ENCODE measurements at places on chromosomes 3 and 15.
A peak's percentile ranks its signal among the peaks of the same experiment; 100 is the strongest.

- no peak for DNase-seq
Observed at GRCh38 chr15:62323353-62323890, 158.3 kb upstream of the C2CD4B start.

DNA sequence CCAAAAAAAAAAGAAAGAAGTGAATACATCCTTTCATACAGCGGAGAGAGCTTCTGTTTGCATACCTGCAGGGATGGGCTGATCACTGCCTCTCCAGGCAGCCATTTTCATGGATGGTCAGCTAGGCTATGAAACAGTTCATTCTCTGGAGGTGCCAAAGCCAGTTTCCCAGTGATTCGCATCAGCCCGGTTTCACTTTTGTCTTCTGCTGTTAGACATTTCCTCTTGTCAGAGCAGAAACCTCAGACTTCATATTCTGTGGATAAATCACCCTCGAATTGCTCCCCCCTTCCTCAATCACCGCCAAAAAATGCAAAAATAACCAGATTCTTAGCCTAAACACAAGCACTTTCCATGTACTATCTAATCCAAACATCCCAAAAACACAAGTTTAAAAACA lies 225.6 kb downstream of the ADAMTS9 start:
- DNase-seq, result no peak

GRCh38 chr3:139339219-139339906 lies 4.5 kb upstream of the MRPS22 start:
- DNase-seq, result no peak

DNA sequence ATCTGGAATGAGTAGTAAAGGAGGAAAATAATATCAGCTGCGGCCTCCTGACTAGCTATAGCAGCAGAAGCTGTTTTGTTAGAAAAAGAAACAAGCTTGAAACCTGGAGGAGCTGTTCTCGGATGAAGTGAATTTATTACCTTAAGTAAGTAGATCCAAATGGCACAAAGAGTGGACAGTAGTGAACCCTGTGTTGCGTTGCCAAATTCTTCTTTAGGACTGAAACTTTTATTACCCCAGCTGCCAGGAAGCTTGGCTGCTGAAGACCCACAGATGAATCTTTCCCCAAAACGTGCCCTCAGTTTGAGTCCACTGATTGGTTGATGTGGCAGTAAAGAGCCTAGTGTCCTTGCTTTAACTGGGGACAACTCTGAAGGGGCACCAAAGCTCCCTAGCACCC lies 366.8 kb upstream of the GBE1 start:
- DNase-seq, result no peak

DNA sequence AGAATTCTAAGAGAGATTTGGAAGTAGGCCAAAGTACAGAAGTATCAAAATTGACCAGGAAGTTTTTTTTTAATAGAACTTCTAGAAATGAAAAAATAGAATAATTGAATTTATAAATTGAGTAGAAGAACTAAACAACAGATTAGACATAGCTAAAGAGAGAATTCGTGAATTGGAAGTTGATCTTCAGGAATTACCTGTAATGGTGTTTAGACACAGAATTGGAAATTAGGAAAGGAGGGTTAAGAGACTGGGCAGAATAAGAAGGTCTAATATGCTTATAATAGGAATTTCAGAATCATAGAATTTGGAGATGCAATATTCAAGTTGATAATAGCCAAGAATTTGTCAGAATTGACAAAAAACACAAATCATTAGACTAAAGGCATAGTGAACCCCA lies 16.2 kb downstream of the ACVR2B start:
- DNase-seq, result no peak

GRCh38 chr3:82773207-82773606 lies 1011.8 kb upstream of the GBE1 start:
- no peak for DNase-seq

GRCh38 chr15:77870195-77871065 lies 207.1 kb downstream of the TBC1D2B start:
- no peak for DNase-seq

- DNase-seq, result peak; percentile 57
Observed at GRCh38 chr3:10194328-10195071, 29.8 kb downstream of the IRAK2 start.

DNA sequence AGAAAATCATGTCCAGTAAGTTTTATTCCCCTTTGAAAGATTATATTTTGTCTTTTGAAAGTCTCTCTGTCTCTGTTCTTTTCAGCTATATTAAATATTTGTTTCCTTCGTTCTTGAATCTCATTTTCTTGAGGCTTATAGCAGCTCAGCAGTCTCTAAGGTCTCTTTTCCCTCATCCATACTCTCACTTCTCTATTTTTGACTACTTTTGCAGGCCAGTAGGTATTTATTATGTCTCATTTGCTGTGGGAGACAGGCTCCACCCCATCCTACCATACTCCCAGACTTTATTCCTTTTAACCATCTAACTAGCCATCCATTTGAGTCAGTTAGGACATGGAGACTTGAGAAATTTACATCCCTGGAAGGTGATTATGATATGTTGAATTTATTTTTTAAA lies 71.0 kb downstream of the FILIP1L start:
- DNase-seq, result no peak

GRCh38 chr15:63246691-63247469 lies 30.5 kb upstream of the APH1B start:
- peak; percentile 84 for DNase-seq

GRCh38 chr15:99506399-99506798 lies 59.4 kb upstream of the MEF2A start:
- no peak for DNase-seq

GRCh38 chr3:141386126-141386488 lies 17.8 kb downstream of the ZBTB38 start:
- DNase-seq, result no peak

- no peak for DNase-seq
Observed at GRCh38 chr3:36394176-36394575, 13.9 kb downstream of the STAC start.

DNA sequence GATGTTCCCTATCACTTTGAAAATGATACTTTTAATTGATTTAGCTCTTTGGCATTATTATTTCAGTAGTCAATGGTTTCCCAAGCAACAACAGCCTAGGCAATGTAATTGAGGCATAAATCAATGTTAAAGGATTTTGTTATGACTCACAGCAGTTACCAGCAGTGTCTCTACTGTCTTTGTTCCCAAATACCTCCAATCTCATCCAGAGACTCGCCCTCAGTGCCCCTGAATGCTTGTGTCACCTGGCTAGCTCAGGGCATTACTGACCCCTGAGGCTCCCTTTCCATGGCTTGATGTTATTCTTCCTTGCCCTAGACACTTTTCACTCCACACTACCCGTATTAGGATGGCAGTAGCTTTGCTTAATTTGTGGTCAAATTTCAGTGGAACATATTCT lies 227.2 kb downstream of the SQOR start:
- DNase-seq, result peak; percentile 44

DNA sequence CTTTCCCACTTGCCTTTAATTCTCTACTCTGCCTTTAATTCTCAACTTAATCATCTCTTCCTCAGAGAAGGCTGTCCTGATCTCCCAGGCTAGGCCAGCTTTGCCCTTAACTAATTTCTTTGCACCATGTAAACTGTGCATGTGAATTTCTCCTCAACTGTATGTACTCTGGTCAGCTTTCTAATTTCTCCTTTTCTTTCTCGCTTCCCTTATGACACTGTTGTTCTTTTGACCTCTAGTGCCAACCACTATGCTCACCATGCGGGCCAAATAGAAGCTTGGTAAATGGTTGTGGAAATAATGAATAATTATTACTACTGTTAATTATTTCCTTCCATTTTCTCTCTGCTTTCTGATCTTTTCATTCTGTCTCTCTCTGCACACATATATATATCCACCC lies 269.0 kb upstream of the CRBN start:
- no peak for DNase-seq

DNA sequence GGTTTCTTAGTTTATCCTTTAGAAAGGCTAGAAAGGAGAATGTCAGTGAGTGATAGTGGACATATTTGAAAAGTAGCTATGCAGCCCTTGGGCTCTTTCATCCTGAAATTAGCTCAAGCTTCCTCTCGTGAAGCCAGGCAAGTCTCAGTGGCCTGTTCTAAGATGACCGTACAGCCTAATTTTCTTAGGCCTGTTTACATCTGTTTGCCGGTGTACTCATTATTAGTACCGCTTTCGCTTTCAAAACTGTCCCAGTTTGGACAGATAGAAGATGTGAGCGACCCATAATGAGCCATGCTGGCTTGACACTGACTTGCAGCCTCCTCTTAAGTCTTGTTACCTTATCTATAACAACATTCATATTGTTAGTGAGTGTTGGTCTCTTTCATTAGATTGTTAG lies 5.7 kb upstream of the ARL14 start:
- no peak for DNase-seq

GRCh38 chr3:57004229-57004628 lies 56.2 kb upstream of the SPATA12 start:
- peak; percentile 74 for DNase-seq
